ENCODE measurements at places on chromosomes 7 and 10. TPM values are rescaled to one million over a fixed set of nuclear protein-coding genes. Genes with fewer than 3 reads are reported as not detected.

NCF1 gene
- 100 TPM for total RNA-seq

- DNase-seq = no peak
Observed at GRCh38 chr10:102444851-102445250, 6.5 kb downstream of the C10orf95 start.

SUN3 gene
- total RNA-seq = 2.7 TPM

GRCh38 chr10:73207883-73208282, 39.2 kb downstream of the DNAJC9 start:
- DNase-seq = no peak

- DNase-seq = no peak
Observed at GRCh38 chr7:37346761-37347160, 101.9 kb downstream of the ELMO1 start.

FBXL13 gene
- 1.6 TPM for total RNA-seq

TMUB1 gene
- 53.2 TPM for total RNA-seq

DNA sequence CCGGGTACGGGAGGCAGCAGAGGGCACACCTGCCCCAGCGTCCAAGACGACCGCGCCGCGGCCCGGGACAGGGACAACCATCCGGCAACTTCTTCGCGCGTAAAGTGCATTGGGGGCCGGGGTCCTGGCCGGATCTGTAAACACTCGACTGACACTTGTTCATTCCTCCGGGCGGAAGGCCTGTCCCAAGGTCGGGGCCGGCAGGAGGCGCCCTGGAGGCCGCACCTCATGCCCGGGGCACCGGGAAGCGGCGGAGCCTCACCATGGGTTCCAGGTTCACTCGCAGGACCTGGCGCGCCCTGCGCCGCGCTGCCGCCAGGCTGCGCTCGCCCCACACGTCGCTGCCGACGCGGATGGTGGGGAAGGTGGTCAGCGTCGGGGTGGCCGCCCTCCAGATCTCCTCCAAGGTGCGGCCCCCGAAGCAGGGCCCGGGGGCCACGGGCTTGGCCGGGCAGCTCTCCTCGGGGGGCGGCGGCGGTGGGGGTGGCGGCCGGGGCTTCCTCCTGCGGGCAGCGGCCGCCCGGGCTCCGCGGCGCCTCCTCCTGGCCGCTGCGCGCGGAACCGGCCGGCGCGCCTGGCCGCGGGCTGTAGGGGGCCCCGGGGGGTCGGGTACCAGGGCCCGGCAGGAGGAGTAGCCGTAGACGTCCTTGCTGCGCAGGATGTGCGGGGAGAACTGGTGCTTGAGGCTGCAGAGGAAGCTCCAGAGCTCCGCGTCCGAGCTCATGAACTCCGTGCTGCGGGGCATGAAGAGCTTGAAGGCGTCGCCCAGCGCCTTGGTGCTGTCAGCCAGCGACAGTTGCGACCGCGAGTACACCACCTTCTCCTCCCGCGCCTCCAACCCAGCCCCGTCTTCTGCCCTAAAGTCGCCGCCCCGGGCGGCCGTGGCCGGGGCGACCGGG, 746 bp downstream of the CCDC71L start:
- peak; percentile 89 for DNase-seq

GRCh38 chr7:142405122-142405765, 147.4 kb upstream of the PRSS58 start:
- no peak for DNase-seq

SFXN2 gene
- 43.0 TPM for total RNA-seq

DNA sequence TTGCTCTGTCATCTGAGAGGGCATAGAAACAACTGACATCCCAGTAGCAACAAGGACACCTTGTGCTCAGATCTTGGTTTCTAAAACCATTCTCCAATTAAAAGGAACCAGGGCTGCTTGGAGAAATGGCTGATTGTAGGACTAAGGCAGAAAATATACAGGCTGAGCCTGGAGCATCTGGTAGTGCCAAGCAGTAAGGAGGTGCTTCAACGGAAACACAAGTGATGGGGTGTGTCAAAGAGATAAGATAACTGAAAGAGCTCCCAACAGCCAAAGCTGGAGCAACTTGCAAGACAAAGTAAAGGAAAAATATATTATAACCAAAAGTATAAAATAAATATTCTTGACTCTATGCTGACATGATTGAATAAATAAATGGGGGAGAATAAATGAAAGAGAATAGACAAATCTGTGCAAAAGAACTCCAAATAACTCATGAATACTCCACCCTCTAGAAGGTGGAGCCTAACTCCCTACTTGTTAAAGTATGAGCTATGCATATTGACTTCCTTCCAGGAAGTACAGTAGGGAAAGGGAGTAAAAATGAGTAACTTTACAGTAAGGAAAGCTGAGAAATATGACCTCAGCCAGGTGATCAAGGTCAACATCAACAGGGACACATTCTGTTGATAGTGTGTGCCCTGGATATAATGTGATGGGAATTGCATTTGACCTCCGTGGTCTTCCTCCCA, 162.4 kb downstream of the NOC3L start:
- DNase-seq = no peak

GRCh38 chr10:127735723-127736221, 1.2 kb upstream of the FOXI2 start:
- no peak for DNase-seq

DNA sequence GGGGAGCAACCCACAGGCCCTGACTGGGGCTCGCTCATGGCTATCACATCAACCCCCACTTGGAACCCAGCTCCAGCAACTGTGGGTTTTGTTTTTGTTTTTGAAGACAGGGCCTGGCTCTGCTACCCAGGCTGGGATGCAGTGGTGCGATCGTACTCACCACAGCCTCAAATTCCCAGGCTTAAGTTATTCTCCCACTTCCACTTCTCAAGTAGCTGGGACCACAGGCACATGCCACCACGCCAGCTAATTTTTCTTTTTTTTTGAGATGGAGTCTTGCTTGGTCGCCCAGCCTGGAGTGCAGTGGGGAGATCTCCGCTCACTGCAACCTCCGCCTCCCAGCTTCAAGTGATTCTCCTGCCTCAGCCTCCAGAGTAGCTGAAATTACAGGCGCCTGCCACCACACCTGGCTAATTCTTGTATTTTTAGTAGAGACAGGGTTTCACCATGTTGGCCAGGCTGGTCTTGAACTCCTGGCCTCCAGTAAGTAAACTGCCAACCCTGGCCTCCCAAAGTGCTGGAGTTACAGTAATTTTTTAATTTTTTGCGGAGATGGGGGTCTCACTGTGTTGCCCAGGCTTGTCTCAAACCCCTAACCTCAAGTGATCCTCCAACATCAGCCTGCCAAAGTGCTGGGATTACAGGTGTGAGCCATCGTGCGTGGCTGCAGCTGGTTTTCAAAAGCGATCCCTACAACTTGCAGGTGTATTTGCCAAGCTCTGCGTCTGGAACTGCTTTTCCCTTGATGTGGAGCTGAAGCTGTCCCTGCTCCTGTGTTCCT, 228.7 kb downstream of the SKIDA1 start:
- no peak for DNase-seq

GRCh38 chr7:73668103-73668885, 663 bp downstream of the VPS37D start:
- peak; percentile 33 for DNase-seq

GRCh38 chr7:79979437-79979836, 155.2 kb upstream of the GNAI1 start:
- no peak for DNase-seq

- DNase-seq = no peak
Observed at GRCh38 chr7:153473185-153473584, 579.0 kb upstream of the DPP6 start.

GRCh38 chr7:85627791-85628586, 441.1 kb upstream of the SEMA3D start:
- DNase-seq = no peak

All from OCI-LY7 (cell line).